ENCODE measurements at places on chromosomes 16 and 17.

GRCh38 chr17:47257651-47258339 lies 4.2 kb downstream of the ITGB3 start:
- no peak for DNase-seq

- no peak for DNase-seq
Measured at GRCh38 chr16:27723711-27724481, 174.0 kb downstream of the KATNIP start.

DNA sequence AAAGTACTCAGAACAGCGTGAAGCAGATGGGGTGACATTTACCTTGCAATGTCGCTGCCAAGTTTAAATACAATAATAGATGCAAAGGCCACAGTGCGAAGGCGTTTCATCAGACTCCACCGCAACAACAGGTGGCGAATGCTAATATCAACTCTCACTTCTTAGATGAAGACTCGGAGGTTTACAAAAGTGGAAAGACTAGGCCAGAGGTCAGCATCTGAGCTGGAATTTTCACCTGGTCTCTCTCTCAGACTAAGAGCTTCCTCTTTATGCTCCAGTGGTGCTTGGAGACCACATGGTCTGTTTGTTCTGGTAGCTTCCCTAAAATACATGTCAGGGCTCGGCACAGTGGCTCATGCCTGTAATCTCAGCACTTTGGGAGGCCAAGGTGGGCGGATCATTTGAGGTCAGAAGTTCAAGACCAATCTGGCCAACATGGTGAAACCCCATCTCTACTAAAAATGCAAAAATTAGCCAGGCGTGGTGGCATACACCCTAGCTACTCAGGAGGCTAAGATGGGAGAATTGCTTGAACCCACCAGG lies 169.1 kb downstream of the XYLT1 start:
- no peak for DNase-seq

DNA sequence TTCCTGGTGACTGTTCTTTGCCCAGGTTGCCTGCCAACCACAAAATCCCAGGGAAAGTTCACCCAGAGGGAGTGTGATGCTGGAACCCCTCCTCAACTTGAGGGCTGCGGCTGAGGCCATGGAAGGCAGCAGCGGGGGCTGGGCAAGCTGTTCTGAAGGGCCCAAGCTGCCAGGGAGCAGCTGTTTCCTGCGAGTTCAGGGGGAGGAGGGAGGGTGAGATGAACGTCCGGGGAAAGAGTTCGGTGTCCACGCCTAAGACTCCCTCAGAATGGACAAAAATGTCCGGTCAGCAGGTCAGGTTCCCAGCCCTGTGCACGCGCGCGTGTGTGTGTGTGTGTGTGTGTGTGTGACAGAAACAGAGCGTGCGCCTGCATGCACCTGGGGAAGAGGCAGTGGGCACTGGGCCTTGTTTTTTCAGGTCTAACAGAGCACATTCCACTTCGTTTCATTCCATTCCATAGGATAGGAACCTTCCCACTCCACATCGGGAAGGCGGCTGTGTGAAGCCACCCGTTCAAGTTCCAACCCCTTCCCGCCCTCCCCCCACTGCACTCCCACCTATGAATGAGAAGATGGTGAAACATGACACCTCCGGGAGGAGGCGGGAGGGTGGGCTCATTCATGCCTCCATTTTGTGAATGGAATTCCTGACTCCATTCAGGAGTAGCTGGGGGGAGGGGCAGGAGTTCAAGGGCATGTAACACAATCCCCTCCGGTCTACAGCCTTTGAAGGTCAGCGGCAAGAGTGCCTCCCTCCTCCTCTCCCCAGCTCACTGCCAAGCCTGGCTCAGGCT lies 15.7 kb downstream of the ETV4 start:
- DNase-seq = no peak

DNA sequence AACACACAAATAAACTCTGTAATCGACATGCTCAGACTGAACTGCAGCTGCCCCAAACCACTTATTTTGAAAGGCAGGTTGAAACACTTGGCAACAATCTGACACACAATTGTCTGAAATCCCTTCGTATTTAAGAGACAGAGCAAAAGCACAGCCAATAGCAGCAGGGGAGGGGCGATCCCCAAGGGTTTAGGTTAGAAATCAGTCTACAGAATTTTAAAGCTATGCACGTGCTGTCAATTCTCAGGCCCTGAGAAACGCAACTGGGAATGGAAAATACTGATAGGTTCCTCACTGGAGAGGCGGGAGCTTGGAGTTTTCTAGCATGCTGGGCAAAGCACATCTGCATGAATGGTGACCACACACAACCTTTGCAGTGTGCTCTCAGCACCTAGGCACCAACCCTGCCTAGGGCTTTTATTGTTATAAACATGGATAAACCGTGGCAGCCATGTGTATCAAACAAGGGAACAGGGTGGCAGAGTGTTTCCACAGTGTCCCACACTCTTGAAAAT lies 168.0 kb downstream of the AATF start:
- DNase-seq = no peak
